MM.1S (cell line): ENCODE measurements at places on chromosomes 7 and 10.

DNA sequence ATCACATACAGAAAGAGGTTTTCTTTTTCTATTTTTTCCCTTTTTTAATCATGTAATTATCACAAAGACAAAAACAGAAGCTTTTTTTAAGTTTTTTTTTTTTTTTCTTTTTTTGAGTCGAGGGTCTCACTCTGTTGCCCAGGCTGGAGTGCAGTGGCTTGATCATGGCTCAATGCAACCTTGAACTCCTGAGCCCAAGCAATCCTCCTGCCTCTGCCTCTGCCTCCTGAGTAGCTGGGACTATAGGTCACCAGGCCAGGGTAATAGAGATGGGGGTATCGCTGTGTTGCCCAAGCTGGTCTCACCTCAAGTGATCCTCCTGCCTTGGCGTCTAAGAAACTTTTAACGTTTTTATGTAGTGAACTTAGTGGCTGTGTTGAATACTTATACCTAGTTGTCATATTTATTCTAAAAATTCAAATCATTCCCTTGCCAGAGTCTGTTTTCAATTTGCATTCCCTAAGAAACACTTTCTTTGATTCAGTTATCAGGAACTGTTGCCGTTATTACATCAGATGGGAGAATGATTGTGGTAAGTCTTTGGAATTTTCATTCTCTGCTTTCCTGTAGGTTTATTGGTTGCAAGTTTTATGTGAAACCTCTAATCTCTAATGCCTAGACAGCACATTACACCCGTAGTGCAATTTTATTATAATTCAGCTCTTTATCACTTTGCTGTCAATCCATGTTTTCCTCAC is 1.3 kb downstream of the LSM8 start:
- no peak for DNase-seq
- H3K27me3 ChIP-seq = no peaks in the 10 kb centered on the region
- H3K4me1 ChIP-seq = peaks cover 15% of the 10 kb centered on the region
- H3K36me3 ChIP-seq = peaks cover 17% of the 10 kb centered on the region
- no peak overlapping the region for H3K27ac ChIP-seq

DNA sequence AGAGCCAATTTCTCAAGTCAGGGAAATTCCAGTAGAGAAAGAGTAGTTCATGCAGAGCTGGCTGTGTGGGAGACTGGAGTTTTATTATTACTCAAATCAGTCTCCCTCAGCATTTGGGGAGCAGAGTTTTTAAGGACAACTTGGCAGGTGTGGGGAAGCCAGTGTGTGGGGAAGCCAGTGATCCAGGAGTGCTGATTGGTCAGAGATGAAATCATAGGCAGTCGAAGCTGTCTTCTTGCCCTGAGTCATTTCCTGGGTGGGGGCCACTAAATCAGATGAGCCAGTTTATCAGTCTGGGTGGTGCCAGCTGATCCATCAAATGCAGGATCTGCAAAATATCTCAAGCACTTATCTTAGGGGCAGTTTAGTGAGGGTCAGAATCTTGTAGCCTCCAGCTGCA is 194.6 kb upstream of the NRG3 start:
- H3K27ac ChIP-seq = no peak overlapping the region
- peaks cover 23% of the 10 kb centered on the region for H3K4me1 ChIP-seq
- H3K4me3 ChIP-seq = no peak overlapping the region
- no peaks in the 10 kb centered on the region for H3K36me3 ChIP-seq

DNA sequence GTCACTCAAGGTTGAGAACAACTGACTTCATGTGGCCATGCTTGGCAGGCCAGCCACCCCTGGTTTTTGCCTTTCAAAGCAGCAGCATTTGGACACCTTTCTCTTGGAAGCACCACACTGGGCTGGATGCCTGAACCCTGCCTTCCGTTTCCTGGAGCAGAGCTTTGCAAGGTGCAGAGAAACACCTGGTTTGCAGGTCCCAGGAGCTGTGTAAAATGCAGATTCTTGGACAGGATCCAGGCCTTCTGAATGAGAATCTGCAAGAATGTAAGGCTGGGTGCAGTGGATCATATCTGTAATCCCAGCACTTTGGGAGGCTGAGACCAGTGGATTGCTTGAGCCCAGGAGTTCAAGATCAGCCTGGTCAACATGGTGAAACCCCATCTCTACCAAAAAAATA is 18.0 kb upstream of the DUSP5 start:
- H3K4me1 ChIP-seq = no peaks in the 10 kb centered on the region
- H3K27me3 ChIP-seq = no peaks in the 10 kb centered on the region
- no peak for DNase-seq
- H3K27ac ChIP-seq = no peak overlapping the region
- no peak overlapping the region for H3K4me3 ChIP-seq

GRCh38 chr10:80136134-80136571 is 3.6 kb downstream of the PLAC9 start:
- no peak overlapping the region for H3K27ac ChIP-seq
- 0 out of 2 replicates have a peak, but pooled peaks cover 6% of the 10 kb centered on the region for H3K27me3 ChIP-seq
- DNase-seq = no peak
- no peaks in the 10 kb centered on the region for H3K36me3 ChIP-seq

DNA sequence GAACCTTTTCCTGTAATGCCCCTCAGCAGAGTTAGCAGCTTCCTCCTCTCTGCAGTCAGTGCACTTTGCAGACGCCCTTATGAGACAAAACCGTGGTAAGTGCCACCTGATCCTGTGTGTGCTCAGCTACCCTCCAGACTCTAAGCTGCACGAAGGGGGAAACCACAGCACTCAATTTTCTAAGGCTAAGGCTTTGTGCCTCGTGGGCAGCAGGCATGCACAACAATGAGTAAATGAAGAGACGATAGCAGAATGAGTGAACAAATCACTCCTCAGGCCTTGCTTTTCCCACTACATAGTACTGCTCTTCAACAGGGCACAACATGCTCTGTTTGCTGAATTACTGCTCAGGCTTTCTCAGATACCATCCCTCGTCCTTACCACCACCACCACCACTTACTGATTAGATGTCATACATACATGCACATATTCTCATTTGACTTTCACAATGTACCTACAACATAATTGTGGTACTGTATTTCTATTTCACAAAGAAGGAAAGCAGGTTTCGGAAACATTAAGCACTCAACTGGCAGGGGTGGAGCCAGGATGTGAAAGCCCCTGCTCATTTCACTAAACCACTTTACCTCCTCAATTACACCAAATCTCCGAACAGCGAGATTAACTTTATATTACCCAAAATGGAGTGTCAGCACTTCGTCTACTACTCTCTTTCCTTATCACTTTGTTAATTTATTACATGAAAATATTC is 85.4 kb downstream of the ICA1 start:
- H3K4me1 ChIP-seq = peaks cover 37% of the 10 kb centered on the region
- peak overlapping the region; percentile 82 for H3K27ac ChIP-seq
- no peaks in the 10 kb centered on the region for H3K36me3 ChIP-seq
- H3K27me3 ChIP-seq = peaks cover 4% of the 10 kb centered on the region; the same call in 1 of the 2 replicates
- H3K4me3 ChIP-seq = peak overlapping the region; percentile 36

DNA sequence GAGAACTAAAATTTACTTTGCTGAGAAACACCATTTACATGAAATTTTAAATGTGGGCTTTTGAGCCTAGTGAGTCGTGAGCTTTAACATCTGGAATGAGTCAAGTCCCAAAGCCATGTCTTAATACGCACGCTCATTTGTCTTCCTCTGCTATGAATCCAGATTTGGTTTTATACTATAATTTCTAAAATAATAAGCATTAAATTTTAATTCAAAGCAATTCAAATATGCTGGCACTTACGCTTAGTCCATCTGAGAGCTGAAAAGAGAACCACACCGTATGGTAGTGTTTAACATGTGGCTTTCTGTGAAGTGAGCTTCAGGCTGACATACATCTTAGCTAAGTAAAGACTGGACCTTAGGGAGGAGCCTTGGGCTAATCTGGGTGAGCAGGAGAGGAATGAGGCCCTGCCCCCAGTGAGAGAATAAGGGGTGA is 52.2 kb downstream of the CUBN start:
- no peaks in the 10 kb centered on the region for H3K36me3 ChIP-seq
- H3K27ac ChIP-seq = no peak overlapping the region
- no peaks in the 10 kb centered on the region for H3K27me3 ChIP-seq
- no peak overlapping the region for H3K4me3 ChIP-seq
- no peaks in the 10 kb centered on the region for H3K4me1 ChIP-seq
- DNase-seq = no peak

DNA sequence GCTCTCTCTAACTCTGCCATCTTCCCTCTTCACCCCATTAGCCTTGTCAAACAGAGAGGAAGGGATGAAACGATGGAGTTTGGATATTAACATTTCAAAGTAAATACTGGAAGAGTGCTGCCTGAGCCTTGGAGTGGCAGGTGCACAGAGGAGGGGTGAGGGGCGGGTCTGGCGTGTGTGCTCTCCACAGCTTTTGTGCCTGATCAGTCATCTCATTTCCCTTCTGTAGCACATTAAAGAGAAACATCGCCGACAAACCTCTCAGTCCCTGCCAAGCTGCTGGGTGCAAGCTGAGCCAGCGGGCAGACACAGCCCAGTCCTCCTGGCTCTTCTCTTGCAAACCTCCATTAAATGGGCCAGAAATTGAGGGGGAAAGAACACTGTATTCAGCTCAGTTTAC is 76.2 kb downstream of the SLIT1 start:
- H3K27ac ChIP-seq = no peak overlapping the region
- DNase-seq = no peak
- H3K36me3 ChIP-seq = no peaks in the 10 kb centered on the region
- H3K27me3 ChIP-seq = no peaks in the 10 kb centered on the region

GRCh38 chr10:86344714-86345161 is 21.9 kb downstream of the GRID1 start:
- no peaks in the 10 kb centered on the region; the same call in 1 of the 2 replicates for H3K27me3 ChIP-seq
- H3K4me3 ChIP-seq = no peak overlapping the region
- no peaks in the 10 kb centered on the region for H3K36me3 ChIP-seq
- no peak for DNase-seq

GRCh38 chr10:132371641-132372081 is 25.3 kb upstream of the PWWP2B start:
- H3K36me3 ChIP-seq = no peaks in the 10 kb centered on the region
- no peaks in the 10 kb centered on the region for H3K4me1 ChIP-seq
- no peak overlapping the region for H3K4me3 ChIP-seq
- peaks cover 63% of the 10 kb centered on the region for H3K27me3 ChIP-seq
- no peak overlapping the region for H3K27ac ChIP-seq

DNA sequence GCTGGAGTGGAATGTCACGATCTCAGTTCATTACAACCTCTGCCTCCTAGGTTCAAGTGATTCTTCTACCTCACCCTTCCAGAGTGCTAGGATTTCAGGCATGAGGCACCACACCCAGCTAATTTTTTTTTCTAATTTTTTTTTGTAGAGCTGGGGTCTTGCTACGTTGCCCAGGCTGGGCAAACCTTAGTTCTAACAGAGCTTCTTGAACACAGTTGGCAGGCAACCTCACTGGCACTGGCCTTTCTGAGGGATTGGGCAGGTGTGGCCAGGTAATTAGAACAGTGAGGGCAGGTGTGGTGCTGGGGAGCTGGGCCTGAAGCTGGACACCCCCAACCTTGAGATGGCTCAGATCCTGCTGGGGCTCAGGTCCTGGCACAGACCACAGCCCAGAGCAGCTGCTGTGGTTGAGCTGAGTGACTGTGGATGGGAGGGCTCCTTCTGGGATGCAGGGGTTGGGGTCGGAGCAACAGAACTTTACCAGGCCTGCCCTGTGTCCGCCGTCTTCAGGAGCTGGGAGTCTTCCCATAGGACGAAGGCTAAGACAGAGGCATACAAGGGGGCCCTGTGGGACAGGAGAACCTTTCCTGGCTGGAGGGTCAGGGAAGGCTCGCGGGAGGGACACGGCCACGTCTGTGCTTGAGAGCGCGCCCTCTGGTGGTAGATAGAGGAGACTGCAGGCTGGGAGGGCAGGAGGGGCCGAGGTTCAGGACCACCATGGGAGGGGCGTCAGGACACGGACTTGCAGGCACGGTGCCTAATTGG is 48.2 kb downstream of the COL26A1 start:
- no peaks in the 10 kb centered on the region for H3K36me3 ChIP-seq
- H3K4me3 ChIP-seq = no peak overlapping the region
- H3K4me1 ChIP-seq = no peaks in the 10 kb centered on the region
- DNase-seq = no peak
- no peak overlapping the region for H3K27ac ChIP-seq
- H3K27me3 ChIP-seq = peaks cover 94% of the 10 kb centered on the region

DNA sequence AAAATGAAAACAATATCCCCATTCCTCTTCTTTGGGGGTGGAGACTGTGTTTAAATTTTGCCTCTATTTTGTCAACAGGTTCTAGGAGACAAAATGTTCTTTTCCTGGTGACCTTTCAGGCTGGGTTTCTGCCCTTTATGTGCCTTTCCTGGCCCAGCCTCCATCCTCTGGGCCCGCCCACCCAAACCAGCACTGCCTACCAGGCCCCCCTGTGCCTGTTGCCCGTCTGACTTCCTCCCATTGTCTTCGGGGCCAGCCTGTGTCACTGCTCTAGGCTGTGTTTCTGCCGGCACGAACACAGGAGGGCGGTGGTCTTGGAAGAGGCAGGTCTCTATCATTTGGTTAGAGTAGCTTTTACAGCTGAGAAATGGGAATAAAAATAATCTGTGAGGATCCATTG is 13.9 kb downstream of the TSPAN14 start:
- DNase-seq = no peak
- H3K4me1 ChIP-seq = no peaks in the 10 kb centered on the region
- no peak overlapping the region for H3K27ac ChIP-seq
- no peaks in the 10 kb centered on the region for H3K36me3 ChIP-seq
- no peaks in the 10 kb centered on the region for H3K27me3 ChIP-seq
